ENCODE measurements at places on chromosomes 12 and 14.

- H3K27ac ChIP-seq = no peak overlapping the region
- no peak for DNase-seq
- no peak overlapping the region for H3K4me3 ChIP-seq
- H3K4me1 ChIP-seq = no peaks in the 10 kb centered on the region
- H3K27me3 ChIP-seq = no peaks in the 10 kb centered on the region
- H3K36me3 ChIP-seq = no peaks in the 10 kb centered on the region
Observed at GRCh38 chr12:115135800-115136211, 451.8 kb upstream of the TBX3 start.

GRCh38 chr12:7093892-7094291, 1.6 kb upstream of the C1R start:
- H3K27ac ChIP-seq = no peak overlapping the region
- no peak overlapping the region for H3K4me3 ChIP-seq
- no peaks in the 10 kb centered on the region for H3K36me3 ChIP-seq
- no peaks in the 10 kb centered on the region for H3K27me3 ChIP-seq
- no peaks in the 10 kb centered on the region for H3K4me1 ChIP-seq

DNA sequence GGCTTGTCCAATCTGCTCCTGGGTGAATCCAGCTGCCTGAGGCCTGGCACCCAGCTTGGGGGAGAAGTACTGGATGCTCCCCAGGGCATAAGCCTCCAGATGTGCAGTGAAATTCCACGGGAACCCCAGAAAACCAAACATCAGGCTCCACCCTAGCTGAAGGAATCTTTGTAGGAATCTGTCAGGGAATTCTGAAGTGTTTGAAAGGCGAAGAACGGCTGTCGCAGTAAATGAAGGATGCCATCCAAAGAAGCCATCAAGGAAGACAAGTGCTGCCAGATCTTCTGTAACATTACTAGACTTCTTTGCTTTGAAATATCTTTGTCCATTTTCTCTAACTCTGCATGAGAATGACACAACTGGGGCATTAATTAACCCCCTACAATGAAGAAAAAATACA, 219.4 kb downstream of the FOXN3 start:
- H3K4me3 ChIP-seq = no peak overlapping the region
- H3K4me1 ChIP-seq = no peaks in the 10 kb centered on the region
- no peak for DNase-seq
- no peaks in the 10 kb centered on the region for H3K27me3 ChIP-seq
- no peaks in the 10 kb centered on the region for H3K36me3 ChIP-seq

DNA sequence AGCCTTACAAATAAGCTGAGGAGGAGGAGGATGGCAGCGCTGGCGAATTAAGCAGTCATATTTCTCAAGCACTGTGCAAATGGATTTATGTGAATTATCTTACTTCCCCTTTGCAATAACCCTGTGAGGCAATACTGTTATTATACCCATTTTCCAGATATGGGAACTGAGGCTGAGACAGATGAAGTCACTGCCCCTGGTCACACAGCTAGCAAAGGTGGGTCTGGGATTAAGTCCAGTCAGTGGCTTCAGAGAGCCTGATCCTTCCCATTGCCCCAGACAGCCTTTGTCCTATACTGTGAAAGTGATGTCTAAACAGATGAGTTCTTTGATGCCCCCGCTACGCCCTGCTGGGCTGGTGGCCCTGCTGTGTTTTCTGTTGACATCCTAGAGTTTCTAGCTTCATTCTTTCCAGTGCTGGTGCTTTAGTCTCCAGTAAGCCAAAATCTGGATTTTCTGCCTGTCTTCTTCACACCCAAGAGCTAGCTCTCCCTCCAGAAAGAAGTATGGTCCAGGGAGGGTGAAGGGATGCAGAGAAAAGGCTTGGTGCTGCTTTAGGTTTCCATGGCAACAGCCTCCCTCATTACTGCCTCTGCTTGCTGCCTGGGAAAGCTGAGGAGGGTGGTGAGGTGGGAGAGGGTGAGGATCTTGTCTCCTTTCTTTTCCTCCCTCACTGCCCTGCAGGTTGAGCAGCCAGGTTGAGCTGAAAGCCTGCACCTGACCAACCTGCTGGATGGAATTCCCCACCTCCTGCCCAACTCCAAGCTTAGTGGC, 30.7 kb downstream of the TMEM63C start:
- H3K36me3 ChIP-seq = no peaks in the 10 kb centered on the region
- no peak overlapping the region for H3K27ac ChIP-seq
- peaks cover 5% of the 10 kb centered on the region for H3K4me1 ChIP-seq
- H3K4me3 ChIP-seq = no peak overlapping the region
- H3K27me3 ChIP-seq = no peaks in the 10 kb centered on the region

- no peak overlapping the region for H3K4me3 ChIP-seq
- H3K27me3 ChIP-seq = peaks cover 7% of the 10 kb centered on the region
- no peaks in the 10 kb centered on the region for H3K36me3 ChIP-seq
Observed at GRCh38 chr14:98773814-98774213, 498.2 kb downstream of the BCL11B start.

DNA sequence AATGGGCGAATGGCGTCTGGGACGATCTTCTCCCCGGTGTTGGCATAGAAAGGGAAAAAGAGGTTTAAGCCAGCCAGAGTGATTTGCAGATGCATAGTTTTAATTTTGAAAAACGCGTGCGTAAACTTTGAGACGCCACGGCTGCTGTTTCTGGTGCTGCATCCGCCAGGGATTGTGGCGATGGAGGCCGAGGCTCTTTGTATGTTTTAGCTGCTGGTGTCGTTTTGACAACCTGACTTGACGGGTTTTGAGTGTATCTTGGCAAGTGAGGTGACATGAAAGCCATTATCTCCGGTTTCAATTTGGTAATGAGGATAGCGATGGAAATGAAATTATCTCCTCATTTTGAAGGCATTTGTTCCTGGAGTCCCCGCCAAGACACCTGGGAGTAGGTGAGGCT, 1.6 kb downstream of the PTGDR start:
- H3K36me3 ChIP-seq = no peaks in the 10 kb centered on the region
- DNase-seq = no peak

- no peak for DNase-seq
- H3K4me3 ChIP-seq = no peak overlapping the region
- H3K27ac ChIP-seq = no peak overlapping the region
- no peaks in the 10 kb centered on the region for H3K4me1 ChIP-seq
- no peaks in the 10 kb centered on the region for H3K36me3 ChIP-seq
Observed at GRCh38 chr12:68080577-68080976, 79.0 kb downstream of the IFNG start.

- no peak for DNase-seq
- no peaks in the 10 kb centered on the region for H3K36me3 ChIP-seq
- H3K27ac ChIP-seq = no peak overlapping the region
- H3K27me3 ChIP-seq = no peaks in the 10 kb centered on the region
- no peak overlapping the region for H3K4me3 ChIP-seq
Observed at GRCh38 chr12:47189728-47190127, 110.0 kb upstream of the AMIGO2 start.
